Stimulated activated CD4-positive, alpha-beta T cell treated with anti-CD3 and anti-CD28 coated beads, Interleukin-4, amount 100 ng/mL, for 1 hour (primary cell): ENCODE measurements at places on chromosomes 13 and 19.

GRCh38 chr19:12657966-12658365 lies 8.6 kb downstream of the MAN2B1 start:
- no peak for DNase-seq

- no peak for DNase-seq
These were observed 98.4 kb downstream of the ENOX1 start for GRCh38 chr13:43688227-43688907.

DNA sequence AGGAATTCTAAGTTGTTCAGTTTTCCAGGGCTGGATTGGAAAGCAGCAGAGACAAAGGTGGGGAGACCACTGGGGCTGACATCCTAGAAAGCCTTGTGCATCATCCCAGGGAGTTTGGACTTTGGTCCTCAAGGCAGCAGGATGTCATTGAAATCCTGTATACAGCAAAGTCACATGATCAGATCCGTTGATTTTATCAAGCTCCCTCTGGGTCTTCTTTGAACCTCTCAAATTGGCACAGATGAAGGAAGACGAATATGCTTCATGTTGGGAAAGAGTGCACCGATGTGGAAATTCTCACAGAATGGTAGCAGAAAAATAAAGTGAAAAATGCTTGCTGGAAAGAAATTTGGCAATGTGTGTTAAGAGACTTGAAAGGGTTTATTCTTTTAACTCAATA lies 149.8 kb upstream of the TMTC4 start:
- DNase-seq = no peak

DNA sequence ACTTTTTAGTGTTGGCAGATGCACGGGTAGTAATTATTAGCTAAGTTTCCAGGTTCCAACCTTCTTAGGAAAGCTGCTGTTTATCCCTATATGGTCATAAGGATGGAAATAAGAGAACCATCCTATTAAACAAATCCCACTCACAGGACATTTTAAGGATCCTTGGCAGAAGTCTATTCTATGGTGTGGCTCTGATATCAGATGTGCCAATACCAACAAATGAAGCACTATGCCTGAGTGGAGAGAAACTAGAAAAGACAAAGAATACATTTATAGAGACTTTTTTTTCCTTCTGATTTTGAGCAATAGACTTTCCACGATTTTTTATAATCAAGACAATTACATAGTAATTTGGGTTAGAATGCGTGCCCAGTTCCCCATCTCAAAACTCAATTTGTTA lies 12.6 kb downstream of the PCDH17 start:
- no peak for DNase-seq

DNA sequence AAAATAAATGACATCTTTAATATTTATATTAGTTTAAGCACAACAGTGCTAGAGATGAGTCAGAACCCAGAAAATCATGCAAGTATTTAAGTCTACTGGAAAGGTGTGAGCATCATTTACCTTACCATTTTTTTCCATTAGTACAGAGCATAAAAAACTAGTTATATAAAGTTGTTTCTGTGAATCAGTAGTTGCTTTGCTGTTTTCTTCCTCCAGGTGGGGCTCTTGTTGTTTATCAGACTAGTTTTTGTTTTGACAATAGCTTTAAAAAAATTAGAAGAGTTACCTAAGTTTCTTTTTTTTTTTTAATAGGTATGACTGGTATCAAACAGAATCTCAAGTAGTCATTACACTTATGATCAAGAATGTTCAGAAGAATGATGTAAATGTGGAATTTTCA lies 12.7 kb downstream of the SUGT1 start:
- DNase-seq = no peak

DNA sequence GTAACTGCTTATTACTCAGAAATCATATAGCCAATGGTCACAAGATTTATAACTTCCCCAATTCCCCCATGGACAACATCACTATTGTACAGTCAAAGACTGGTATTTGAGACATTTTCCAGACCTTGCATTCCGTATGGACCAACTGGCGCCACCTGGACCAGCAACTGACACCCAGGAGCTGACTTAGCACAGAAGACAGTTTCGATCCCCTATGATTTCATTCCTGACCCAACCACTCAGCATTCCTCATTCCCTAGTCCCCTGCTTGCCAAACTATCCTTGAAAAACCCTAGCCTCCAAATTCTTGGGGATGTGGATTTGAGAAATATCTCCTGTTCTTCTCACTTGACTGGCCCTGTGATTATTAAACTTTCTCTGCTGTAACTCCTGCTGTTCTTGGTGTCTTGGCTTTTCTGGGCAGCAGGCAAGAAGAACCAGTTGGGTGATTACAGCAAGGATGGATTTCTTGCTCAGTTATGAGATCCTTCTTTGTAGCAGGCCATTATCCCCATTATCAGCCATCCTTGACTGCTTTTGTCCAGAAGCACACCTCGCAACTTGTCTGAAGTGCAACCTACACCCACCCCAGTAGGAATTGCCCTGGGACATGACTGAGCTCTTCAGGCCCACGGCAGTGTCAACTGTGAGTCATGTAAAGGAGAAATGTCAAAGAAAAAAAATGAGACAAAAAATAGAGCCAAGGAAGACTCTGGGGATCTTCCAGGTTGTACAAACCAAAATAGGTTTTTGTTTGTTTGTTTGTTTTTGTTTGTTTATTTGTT lies 13.7 kb upstream of the MAP3K10 start:
- DNase-seq = no peak

GRCh38 chr13:31807090-31807541 lies 67.8 kb downstream of the RXFP2 start:
- DNase-seq = no peak

GRCh38 chr13:107367258-107367657 lies 799.3 kb upstream of the ARGLU1 start:
- DNase-seq = no peak

DNA sequence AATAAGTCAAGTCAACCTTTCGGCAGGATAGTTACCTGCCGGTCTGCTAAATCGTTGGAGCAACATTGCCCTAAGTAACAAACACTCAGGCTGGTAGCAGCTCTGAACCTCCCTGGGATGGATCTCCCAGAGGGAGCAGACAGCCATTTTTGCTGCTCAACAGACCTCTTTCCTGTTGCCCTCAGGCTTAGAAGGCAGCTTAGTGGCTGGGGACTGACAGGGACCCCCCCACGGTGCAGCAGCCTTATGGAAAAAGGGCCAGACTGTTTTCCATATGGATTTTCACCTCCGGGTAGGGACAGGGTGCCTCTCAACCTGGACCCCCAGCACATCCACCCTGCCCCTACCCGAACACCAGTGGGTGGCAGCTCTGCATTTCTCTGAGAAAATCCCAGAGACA lies 49.7 kb downstream of the UBL3 start:
- DNase-seq = no peak

DNA sequence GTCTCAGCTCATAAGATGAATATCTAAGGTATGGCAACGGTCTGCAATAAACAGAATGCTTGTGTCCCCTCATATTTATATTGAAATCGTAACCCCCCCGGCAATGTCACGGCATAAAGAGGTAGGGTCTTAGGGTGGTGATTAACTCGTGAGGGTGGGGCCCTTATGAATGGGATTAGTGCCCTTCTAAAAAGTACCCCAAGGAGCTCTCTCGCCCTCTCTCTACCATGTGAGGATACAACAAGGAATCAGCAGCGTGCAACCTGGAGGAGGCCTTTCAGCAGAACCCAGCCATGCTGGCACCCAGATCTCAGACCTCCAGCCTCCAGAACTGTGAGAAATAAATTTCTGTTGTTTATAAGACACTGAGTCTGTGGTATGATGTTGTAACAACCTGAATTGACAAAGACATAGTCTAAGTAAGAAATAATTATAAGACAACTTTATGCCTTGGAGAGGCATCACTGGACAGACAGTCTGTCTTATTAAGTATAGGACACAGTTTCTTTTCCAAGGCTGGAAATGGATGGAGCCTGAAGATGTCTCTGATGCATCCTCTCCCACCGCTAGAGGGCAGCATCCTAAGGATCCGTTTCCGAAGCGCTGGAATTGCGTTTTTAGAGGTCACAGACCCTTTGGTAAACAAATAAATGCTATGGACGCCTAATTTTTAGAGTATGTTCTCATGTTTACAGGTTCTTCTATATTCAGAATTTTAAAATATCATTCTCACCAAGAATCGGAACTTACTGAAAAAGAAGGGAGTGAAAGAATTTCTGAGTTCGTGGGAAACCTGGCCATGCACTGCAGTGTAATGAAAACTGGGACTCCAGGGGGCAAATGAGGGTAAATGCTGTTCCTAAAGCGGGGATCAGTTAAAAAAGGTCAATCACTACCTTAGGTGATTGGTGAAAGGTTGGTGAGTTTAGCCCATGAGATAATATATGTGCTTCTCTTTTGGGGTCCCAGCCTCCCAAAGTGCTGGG lies 13.3 kb upstream of the LEUTX start:
- peak; percentile 36 for DNase-seq

DNA sequence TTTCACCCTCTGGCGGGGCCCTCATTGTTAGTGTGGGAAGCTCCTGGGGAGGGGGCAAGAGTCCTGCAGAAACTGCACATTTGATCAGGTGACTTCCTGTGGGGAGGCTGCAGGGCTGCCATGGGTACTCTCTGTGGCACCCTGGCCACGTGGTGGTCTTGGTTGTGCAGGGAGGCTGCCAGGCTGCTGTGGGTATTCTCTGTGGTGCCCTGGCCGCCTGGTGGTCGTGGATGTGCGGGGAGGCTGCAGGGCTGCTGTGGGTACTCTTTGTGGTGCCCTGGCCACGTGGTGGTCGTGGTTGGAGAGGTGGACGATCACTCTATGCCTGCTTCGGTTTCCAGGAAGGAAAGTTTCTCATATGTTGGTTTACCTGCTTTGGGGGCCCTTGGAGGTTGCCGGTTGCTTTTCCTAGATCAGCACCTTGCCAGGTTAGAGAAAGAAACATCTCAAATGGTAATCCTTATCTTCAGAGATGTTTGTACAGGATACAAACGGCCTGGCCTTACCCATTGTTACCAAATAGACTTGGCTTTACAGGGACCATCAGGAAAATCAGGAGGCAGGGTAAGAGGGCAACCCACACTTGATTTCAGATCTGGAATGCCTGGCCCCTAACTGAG lies 22.9 kb downstream of the TEX29 start:
- DNase-seq = no peak

- no peak for DNase-seq
These were observed 1884.3 kb upstream of the PCDH20 start for GRCh38 chr13:63299866-63300394.

DNA sequence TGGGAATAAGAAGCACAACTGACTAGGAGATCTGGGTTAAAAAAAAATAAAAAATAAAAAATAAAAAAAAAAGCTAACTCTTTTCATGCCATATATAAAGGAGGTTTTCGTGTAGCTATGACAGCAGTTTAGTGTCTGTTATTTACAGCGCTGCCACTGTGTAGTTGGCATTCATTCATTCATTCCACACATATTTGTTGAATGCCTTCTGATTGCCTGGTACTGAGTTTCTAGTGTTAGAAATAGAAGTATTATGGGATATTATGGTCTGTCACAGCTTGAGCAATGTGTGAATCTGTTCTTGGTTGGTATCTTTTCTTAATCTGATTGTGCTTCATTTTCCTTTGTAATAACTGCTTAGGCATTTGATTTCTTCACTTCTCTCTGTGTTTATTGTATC lies 237.4 kb downstream of the NBEA start:
- no peak for DNase-seq

GRCh38 chr19:38199340-38199739 lies 24.7 kb downstream of the DPF1 start:
- no peak for DNase-seq

GRCh38 chr19:2578901-2579677 lies 103.2 kb downstream of the GADD45B start:
- DNase-seq = peak; percentile 61

DNA sequence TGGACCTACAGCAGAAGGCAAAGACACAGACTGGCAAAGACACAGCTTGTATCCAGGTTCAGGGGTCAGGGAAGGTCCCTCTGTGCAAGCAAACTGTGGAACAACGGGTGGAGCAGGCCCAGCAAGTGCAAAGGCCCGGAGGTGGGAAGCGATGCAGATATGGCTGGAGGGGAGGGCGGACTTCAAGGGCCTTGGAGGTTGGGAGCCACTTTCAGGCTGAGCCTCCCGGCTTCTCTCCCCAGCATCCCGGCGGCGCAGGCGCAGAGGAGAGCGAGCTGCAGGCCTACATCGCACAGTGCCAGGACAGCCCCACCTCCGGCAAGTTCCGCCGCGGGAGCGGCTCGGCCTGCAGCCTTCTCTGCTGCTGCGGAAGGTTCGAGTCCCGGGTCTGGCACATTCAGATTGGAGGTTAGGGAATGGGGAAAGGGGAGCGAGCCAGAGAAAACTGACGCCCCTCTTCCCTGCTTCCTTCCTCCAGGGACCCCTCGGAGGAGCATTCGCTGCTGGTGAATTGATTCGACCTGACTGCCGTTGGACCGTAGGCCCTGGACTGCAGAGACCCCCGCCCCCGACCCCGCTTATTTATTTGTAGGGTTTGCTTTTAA lies 2.1 kb upstream of the PNPLA6 start:
- no peak for DNase-seq

GRCh38 chr13:69155136-69155535 lies 952.5 kb upstream of the ATXN8OS start:
- no peak for DNase-seq

GRCh38 chr19:44512326-44513298 lies 12.3 kb upstream of the ZNF180 start:
- peak; percentile 17 for DNase-seq

DNA sequence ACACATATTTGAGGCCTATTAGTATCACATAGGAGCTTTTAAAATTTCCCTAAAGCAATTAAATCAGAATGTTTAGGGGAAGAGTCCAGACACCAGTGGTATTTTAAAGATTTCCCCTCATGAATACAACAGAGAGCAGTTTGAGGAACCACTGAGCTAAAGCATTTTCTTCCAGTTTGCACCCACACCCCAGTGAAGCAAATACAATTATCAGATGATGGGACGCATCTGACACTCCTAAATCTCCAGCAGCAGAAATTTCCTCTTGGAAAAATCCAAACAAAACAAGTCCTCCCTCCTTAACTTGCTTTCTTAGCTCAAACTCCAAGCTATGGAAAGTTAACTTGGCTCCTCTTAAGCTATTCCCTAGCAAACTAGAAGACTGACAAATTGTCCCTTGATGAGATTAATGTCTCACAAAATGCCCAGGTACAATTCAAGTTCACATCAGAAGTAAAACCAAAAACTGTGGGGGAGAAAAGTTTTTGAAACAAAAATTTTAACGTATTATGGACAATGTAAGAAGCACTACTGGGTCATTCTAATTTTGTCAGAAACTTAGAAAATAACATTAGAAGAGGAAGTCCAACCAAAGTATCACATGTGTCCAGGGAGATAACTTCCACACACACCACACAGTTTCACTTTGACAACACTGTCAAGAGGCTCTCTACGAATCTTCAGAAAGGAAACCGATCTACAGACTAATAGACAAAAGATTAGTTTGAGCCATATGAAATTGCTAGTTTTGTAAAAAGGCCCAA lies 74.1 kb downstream of the ABCC4 start:
- no peak for DNase-seq
